Renal pelvis (tissue), 12 donors: ENCODE measurements at places on chromosomes 3 and 15. TPM values are rescaled to one million over a fixed set of nuclear protein-coding genes. Genes with fewer than 3 reads are reported as not detected.

DNA sequence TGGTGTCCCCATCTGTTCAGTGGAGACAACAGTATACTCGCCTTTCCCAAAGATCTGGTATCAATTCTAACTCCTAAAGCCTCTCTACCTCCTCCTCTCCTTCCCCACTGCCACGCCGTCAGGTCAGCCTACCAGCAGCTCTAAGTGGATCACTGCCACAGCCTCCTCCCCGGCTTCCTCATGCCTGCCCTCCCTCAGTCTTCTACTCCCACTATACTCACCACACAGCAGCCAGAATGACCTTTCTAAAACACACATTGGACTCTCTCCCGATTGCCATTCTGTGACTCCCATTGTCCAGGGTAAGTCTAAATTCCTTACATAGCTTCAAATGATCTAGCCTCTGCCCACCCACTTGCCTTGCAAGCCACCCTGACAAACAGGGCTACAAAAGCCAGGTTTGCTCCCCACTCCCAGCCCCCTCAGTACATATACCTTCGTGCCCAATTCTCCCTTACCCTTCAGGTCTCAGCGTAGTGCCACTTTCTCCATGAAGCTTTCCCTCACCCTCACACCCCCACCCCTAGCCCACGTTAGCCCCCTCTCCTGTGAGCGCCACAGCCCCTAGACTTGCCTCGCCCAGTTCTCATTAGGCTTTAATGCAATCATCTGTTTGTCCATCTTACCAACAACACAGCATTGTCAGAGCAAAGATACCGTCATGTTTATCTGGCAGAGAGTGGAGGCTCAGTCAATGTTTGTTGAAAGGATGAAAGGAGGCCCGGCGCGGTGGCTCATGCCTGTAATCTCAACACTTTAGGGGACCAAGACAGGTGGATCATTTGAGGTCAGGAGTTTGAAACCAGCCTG is 9.5 kb upstream of the SEMA7A start:
- DNase-seq: no peak

TNIK gene
- polyA plus RNA-seq: 20.0 TPM

DNA sequence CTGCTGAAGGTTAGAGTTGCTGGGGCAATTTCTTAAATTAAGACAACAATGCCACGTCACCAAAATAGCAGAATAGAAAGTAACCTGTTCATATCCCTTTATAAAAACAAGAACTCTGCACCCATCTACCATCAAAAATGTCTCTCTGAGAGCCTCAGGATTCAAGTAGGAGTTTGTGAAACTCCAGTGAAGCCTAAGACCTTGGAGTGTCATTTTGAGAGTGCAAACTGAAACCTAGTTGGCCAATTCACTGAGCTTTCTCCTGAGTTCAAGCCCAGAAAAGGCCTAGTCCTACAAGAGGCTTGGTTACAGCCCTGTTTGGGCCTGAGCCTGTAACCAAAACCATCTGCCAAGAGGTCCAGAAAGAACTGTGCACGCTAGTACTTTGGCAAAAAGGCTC is 335.1 kb downstream of the EFHB start:
- no peak for DNase-seq

SCN11A gene
- polyA plus RNA-seq: 1.6 TPM

GRCh38 chr3:196645096-196645495 is 5.6 kb downstream of the NRROS start:
- no peak for DNase-seq

- DNase-seq: peak; percentile 90
Measured at GRCh38 chr3:122793568-122794416, at the start of gene HSPBAP1. HSPBAP1 (minus strand) TSS chr3:122793831; CDS start chr3:122793680, 151 bp downstream.

DNA sequence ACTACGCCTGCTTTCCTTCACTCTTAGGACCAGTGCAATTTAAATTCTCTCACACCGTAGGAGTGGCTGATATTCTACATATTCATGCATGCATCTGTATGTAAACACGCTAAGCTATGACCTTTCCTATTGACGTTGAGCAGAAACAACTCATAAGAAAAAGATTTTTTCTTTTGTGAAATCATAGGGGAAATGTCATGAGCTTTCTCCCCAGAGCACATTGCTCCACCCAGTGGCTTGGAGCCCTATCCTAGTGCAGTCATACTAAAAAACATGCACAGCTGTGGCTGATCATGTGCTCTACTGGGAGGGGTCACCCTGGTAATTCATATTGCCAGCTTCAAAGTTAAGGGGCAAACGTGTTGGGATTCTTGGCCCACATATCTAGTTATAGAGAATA is 1.8 kb upstream of the MESD start:
- no peak for DNase-seq

DNA sequence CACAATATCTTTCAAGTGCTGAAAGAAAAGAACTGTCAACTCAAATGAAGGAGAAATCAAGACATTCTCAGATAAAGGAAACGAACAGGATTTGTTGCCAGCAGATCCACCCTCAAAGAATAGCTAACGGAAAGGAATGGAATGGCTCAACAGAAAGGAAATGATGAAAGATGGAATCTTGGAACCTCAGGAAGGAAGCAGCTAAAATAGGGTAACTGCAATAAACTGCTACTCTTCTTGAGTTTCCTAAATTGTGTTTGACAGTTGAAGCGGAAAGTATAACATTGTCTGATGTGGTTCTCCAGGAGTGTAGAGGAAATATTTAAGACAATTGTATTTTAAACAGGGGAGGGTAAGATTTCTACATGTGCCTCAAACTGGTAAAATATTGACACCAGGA is 22.0 kb downstream of the PRR23E start:
- no peak for DNase-seq

- no peak for DNase-seq
Measured at GRCh38 chr3:5110337-5110736, 11.8 kb upstream of the ARL8B start.

GRCh38 chr3:123336001-123336400 is 112.9 kb downstream of the ADCY5 start:
- no peak for DNase-seq

GRCh38 chr3:4776980-4777581 is 202.2 kb upstream of the BHLHE40 start:
- DNase-seq: no peak

DNA sequence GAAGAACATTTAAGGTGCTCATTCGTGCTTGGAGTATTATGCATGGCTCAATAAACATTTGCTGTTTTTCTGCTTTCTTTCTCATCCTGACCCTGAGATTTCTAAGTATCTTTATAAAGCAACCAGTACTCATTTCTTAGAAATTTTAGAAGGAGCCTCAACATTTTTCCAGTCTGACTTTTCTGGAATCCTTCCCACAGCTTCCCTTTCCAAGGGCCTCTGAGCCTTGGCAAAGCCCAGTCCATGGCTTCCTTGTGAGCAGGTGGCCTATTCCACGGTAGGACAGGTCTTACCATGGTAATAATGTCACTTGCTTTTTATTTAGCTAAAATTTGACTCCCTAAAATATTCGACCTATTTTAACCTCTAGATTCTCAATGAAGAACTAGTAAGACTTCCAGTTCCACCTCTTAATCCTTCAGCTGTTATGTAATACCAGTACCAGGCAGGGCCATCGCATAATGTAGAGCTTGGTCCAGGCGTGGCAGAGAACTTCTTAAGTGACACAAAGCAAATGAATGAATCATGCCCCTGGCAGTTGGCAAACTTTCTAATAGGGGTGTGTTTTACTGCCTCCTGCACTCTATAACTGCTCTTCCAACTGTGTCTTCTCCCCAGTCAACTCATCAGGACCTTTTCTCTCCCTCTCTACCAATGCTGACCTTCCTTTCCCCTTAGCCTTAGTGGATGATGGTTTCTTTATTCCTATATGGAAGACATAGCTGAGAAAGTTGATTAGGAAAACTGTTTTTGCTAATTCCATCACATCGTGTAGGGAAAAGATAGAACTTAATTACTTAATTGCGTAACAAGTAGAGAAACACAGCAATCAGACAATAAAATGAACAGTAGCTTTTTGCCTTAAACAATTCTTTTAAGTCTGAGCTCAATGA is 894 bp upstream of the TM4SF4 start:
- no peak for DNase-seq
